BJ (cell line): ENCODE measurements at places on chromosomes 4 and X.

DNA sequence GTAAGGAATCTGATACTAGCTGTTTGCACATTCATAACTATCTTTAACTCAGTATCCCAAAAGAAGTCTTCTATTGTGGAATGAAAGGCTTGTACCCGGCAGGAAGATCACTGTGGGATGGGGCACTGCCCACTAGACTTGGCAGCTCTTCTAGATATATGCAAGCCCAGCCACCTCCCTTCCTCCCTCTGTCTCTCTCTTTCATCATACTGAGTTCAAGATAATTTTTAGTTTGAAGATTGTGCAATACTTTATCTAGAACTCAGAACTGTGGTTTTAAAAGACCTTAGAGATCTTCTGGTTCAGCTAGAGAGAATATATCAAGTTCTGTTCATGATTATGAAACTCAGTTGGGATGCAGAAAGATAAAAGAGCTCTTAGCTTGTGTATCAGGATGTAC, 22.5 kb upstream of the GPR34 start:
- no peak for DNase-seq

- DNase-seq = no peak
Measured at GRCh38 chrX:150234126-150234525, 129.0 kb upstream of the MAMLD1 start.

- DNase-seq = no peak
Measured at GRCh38 chr4:125762537-125762936, 447.8 kb downstream of the FAT4 start.

GRCh38 chr4:7103607-7104365, 35.9 kb upstream of the GRPEL1 start:
- no peak for DNase-seq

- DNase-seq = no peak
Measured at GRCh38 chr4:8774071-8774470, 97.6 kb downstream of the HMX1 start.

- no peak for DNase-seq
Measured at GRCh38 chrX:134074151-134074550, 88.8 kb upstream of the GPC3 start.
